ENCODE measurements at places on chromosomes 3 and 15.

GRCh38 chr3:53753518-53754183 lies 92.6 kb downstream of the CHDH start:
- DNase-seq: no peak

DNA sequence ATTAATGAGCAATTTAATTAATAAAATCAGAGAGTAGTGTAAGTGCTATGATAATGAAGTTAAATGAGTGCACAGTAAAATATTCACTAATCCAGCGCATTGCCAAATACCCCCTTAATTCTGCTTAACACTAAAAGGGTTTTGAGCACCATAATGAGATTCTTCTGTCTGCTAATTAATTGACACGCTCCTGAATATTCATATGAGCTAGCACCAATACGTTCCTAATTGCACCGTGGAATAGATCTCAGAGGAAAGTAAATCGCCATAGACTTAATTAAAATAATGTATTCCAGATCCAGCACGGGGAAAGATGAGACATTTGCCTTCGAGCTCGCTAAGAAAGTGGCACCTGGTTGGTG lies 9.6 kb upstream of the FOXB1 start:
- no peak for DNase-seq

- DNase-seq: no peak
These were observed 157.3 kb downstream of the ADAMTS9 start for GRCh38 chr3:64530434-64531049.

- DNase-seq: no peak
These were observed 57.2 kb downstream of the EFCAB12 start for GRCh38 chr3:129371041-129371826.

DNA sequence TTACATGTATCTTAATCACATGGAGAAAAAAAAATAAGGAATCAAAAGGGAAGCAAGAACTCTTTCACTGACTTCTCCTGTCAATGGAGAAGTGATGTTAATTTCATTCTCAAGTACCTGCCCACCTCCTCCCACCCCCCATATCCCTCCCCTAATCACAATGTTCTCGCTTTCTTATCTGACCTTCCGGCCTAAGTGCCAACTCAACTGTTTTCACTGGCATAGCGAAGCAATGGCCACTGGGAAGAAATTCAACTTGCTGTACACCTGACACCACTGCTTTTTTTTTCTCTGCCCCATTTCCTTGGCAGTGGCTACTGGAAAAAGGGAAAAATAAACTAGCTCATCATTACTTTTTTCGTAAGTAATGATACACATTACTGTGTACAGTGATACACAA lies 3.8 kb downstream of the SGO1 start:
- DNase-seq: no peak

- no peak for DNase-seq
These were observed 2.4 kb downstream of the C15orf61 start for GRCh38 chr15:67523330-67523729.

DNA sequence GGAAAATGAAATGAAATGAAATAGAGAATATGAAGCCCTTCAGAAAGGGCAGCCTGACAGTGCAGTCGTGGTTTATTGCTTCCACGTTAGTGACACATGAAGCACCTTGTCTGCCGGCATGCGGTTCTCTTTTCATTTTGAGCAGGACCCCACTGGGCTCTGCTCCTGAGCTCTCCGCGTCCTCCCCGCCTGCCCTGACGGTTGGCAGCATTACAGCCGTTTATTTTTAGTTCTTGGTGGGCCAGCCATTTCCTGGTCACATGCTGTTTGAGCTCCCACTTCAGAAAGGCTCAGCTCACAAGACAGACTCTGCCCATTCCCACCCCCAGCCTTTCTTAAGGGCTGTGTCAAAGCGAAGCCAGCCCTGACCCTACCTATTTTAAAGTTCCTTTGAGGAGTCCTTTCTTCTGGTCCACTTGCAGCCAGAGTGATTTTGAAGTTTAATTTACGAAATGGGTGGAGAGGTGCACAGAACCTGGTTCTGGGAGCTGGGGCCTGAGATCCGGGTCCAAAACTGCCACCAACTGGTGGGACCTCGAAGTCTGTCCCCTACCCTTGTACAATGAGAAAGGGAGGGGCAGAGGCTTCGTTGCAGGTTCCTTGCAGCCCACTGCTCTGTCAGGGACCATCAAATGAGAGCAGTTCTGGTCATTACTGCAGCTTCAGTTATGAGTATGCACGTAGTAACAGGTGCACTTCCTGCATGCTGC lies 60.1 kb downstream of the MGLL start:
- no peak for DNase-seq

DNA sequence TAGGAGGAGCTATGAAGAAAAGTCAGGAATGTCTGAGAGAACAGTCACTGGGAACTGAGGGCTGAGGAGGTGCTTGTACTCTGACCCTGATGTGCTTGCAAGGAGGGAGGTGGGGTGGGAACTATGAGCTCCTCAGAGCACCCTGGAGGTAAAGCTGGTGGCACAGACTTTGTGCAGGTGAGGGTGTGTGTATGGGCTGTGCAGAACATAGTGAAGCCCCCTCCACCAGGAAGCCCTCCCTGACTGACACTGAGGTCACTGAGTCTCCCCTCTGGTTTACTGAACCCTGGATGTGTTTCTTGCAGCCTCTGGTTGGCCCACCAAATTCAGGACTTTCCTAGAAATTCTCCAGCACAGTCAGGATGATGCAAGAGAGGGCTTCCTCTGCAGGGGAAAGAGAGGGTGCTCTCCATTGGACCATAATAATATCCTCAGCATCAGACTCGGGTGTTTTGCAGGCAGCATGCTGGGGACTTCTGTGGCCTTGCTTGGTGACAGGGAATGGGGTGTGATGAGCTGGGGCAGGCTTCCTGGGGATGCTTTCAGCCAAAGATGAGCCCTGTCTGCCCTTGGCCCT lies 1.5 kb upstream of the ISLR start:
- no peak for DNase-seq

GRCh38 chr3:71581457-71582035 lies 2.0 kb downstream of the FOXP1 start:
- no peak for DNase-seq

DNA sequence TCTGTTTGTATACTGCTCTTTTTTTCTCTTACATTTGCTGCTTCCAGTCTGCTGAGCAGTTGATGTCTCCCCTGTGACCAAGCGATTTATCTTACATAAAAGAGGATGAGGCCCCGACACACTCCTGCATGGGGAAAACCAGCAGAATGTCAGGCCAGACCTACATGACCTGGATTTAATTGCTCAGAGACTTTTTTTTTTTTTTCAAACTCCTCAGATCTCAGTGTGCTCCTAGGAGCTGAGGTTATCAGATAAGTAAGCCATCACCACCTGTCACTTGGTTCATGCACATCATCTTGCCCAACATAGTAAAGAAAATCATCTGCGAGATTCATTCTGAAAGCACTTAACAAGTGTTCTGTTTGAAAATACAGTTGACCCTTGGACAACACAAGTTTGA lies 163.1 kb downstream of the PLCL2 start:
- DNase-seq: no peak

GRCh38 chr15:32861761-32862160 lies 144.0 kb downstream of the GREM1 start:
- no peak for DNase-seq

GRCh38 chr15:100009372-100009771 lies 276.1 kb upstream of the LYSMD4 start:
- no peak for DNase-seq

- no peak for DNase-seq
These were observed 235.0 kb downstream of the SLC9A9 start for GRCh38 chr3:143613226-143613625.
